ENCODE measurements at places on chromosomes 7 and 10.

DNA sequence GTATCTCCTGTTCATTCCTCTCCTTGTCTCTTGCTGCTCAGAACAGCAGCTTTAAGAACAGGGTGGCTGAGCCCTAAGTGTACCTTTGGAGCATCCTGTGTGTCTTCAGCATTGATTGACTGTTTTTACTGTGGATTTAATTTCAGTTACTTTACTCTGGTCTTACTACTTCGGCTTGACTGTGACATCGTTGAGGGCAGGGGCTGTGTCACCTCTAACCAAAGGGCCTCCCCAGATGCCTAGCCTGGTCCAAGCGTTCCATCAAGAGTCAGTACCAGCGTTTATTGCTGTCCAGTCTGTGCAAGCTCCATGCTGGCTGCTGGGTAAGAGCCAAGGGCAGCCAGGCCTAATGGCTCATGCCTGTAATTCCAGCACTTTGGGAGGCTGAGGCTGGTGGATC lies 32.4 kb downstream of the CCM2 start:
- DNase-seq: no peak

DNA sequence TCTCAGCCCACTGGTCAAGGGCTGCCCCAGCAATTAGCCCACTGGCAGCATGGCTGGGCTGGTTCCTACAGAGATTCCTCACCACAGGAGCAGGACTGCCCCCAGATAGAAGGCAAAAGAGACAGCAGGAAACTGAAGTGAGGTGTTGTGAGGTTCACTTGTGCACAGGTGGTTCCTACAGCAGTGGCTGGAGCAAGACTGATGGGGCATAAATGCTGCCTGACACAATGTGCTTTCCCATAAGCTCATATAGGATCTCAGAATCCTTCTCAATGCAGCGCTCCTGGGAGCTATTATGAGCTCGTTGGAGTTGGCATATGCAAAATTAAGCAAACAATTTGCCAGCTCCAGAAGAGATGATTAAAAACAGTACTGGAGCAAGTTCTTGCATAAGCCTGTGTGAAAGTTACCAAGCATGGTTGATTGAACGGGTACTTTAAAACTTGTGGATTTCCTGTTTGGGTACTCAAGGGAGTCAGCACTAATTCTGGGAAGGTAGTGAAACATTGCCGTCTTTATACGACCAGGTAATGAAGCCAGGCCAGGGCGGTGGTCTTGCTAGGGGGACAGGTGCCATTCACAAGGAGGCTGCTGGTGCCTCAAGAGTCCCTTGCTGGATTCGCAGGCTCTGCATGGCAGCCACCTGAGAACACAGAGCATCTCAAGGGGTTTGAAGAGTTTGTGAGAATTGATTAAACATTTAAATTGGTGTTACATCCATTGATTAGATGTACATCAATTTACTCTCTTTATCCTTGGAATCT lies 20.3 kb upstream of the PRKCQ start:
- DNase-seq: no peak

- no peak for DNase-seq
These were observed 31.5 kb downstream of the ASB13 start for GRCh38 chr10:5634918-5635317.

DNA sequence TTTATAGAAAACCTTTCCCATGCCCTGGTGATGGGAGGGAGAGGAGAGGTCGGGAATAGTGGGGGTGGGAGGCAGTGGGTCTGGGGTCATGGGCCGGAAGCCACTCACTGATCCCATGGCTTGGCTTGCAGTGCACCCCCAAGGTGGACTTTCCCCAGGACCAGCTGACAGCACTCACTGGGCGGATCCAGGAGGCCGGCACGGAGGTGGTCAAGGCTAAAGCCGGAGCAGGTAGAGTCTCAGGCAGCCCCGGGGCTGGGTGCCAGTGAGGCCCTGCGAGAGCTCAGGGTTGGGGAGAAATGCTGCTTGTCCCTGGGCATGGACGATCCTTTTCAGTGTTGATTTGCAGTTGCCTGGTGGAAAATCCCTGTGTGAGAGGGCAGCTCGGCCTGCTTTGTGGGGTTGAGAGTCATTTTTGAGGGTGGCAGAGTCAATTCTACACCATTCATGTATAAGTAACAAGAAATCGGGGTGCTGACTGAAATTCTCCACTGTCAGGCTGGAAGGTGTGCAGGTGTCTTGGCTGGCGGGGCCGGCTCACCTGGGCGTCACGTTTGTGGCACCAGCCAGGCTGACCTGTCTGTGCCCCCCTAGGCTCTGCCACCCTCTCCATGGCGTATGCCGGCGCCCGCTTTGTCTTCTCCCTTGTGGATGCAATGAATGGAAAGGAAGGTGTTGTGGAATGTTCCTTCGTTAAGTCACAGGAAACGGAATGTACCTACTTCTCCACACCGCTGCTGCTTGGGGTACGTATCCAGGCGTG lies 16.5 kb downstream of the MDH2 start:
- no peak for DNase-seq

DNA sequence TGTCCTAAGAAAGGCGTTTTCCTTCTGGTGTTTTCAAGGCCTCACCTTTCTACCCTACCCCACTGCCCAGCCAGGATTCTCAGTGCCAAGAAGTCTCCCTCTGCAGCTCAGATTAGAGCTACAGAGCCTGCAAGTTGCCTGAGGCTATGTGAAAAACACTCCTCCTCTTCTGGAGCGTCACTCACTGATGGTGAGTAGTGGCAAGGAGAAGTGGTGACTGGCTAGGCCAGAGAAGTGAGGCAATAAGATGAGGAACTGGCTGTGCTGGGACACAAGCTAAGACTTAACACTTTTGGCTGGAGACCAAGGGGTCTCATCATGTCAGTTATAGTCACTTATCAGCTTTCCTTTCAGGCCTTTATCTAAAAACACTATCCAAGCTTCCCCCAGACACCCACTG lies 86.7 kb upstream of the PRKAR2B start:
- DNase-seq: no peak

DNA sequence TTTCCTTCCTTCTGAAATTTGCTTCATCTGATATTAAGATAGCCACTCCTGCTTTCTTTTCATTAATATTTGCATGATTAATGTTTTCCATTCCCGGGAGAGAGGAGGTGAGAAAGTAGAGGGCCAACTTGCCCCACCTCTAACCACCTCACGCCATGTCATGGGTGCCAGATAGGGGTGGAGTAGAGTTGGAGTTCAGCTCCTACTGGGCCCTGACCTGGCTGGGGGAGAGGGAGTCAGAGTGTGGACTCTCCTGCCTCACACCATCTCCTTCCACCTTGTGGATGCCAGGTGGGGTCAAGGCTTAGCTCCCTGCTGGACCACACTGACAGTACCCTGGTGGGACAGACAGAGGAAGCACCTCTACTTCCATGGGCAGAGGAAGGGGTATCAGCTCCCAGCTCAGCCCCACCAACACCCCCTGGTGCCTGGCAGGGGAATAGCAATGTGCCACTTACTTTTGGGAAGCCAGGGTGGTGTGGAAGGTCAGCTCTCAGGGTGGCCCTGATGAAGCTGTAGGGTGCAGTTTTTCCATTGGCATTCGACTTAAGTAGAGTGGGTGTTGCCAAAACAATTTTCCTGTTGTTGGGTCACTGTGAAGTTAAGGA lies 28.0 kb downstream of the CHST12 start:
- DNase-seq: peak; percentile 13

GRCh38 chr7:151867912-151868311 lies 9.0 kb downstream of the PRKAG2 start:
- DNase-seq: no peak

- DNase-seq: no peak
These were observed 574.3 kb downstream of the MAGI2 start for GRCh38 chr7:78879206-78879605.

- no peak for DNase-seq
These were observed 102.2 kb downstream of the GRM8 start for GRCh38 chr7:127150543-127150942.

GRCh38 chr10:10855151-10855581 lies 162.5 kb upstream of the CELF2 start:
- no peak for DNase-seq

- no peak for DNase-seq
These were observed 279.9 kb downstream of the NEBL start for GRCh38 chr10:20616918-20617810.

DNA sequence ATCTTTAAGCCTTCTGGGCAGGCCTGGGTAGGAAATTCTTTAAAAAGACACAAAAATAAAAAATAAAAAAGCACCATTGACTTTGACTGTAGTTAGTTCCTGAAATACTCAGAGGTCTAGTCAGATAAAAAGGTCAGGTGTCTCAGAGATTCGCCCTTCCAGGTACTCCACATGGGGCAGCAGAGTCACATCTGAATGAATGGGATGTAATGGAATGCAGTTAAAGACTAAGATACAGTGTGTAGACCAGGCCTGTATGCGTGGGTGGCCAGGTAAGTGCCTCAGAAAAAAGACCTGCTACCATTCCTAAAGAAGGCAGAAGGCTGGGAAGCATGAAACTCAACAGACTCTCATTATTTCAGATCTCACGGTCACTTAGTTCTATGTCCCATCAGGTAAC lies 68.6 kb upstream of the SEM1 start:
- DNase-seq: no peak

DNA sequence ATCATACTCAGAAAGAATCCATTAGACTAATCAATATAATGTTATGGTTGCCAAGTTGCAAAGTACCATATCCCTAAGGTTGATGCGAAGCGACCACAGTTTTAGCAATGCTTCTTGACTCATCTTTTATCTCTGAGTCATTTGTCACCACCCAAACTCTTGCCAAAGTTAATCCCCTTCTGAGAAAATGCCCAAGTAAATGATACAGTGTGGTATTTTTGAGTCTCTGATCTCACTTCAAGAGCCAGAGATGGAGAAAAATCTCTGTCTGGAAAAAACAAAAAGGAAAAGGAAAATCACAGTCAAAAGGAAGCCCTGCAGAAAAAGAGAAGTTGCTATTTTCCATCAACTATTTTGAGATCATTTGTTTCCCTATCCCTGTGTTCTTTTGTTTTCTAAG lies 26.7 kb upstream of the OTUD1 start:
- DNase-seq: no peak

DNA sequence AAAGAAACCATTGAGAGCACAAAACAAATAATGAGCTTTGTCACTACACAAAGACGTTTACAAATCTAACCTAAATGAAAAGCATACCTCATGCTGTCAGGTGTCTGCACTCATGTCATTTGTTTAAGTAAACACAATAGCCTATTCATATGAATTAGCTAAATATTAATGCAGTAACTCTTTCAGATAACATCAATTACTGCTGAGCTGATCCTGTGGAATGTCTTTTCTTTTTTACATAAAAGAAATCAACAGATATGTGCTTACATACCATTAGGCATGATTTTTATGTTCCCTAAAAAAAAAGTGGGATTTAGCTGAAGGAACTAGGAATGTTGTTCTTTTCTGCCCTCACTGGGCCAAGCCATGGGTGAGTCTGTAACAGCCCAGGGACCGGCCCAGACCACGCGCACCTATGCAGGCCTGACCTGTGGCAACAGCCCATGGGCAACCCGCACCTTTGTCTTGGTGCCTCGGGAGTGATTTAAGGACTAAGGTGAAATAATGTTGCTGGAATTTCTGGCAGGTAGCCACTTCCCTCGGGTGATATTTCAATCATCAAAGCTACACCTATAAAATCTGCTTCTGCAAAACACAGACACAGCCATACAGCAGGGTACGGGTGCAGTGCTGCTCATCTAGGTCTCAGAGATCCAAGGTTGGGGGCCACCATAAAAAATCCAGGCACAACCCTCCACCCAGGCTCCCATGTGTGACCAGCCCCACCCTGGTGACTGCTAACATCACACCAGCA lies 44.6 kb downstream of the FGFR2 start:
- no peak for DNase-seq

GRCh38 chr7:150974468-150975391 lies 3.4 kb downstream of the KCNH2 start:
- DNase-seq: no peak

GRCh38 chr10:32948451-32948850 lies 9.6 kb downstream of the ITGB1 start:
- no peak for DNase-seq

GRCh38 chr7:143375298-143376034 lies 5.7 kb upstream of the ZYX start:
- no peak for DNase-seq

- DNase-seq: no peak
These were observed 26.5 kb upstream of the VSIR start for GRCh38 chr10:71799608-71800453.

DNA sequence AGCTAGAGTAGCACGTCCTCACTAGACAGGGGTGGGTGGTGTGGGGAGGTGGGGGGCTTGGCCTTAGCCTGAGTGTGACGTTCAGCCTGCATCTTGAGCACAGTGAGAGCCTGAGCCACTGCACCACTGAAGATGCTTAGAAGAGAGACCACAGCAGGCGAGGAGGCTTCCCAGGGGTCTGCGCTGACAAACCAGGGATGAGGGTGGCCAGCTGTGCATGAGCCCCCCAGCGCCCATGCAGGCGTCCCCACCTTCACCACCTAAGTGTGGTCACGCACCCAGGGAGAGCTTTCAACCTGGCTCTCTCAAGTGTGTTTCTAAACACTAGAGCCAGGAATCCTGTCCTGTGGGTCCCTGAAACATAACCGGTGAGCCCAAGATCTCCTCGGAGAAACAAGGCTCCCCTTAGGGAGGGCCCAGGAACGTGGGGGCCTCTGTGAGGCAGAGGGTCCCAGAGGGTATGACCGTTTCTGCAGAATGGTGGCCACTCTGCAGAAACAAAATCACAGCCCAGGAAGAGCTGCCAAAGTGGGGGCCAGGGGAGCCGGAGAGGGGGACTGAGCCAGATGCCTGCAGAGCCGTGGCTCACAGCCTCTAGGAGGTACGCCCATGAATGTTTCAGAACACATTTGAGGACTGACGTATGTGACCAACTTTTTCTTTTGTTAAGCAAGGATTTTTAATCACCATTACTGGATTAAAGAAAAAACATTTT lies 85.2 kb upstream of the INSIG1 start:
- no peak for DNase-seq
